ENCODE measurements at places on chromosomes 1 and 21.

GRCh38 chr1:30637183-30637980 is 86.0 kb downstream of the MATN1 start:
- ATAC-seq = peak; percentile 39

- ATAC-seq = no peak
Measured at GRCh38 chr1:183404476-183404875, 13.7 kb downstream of the NMNAT2 start.

GRCh38 chr1:203026666-203027663 is 674 bp downstream of the PPFIA4 start:
- peak; percentile 16 for ATAC-seq

- ATAC-seq = no peak
Measured at GRCh38 chr1:191579019-191579418, 579.2 kb upstream of the RGS18 start.

GRCh38 chr1:200673952-200674823 is 4.5 kb upstream of the DDX59 start:
- no peak for ATAC-seq

DNA sequence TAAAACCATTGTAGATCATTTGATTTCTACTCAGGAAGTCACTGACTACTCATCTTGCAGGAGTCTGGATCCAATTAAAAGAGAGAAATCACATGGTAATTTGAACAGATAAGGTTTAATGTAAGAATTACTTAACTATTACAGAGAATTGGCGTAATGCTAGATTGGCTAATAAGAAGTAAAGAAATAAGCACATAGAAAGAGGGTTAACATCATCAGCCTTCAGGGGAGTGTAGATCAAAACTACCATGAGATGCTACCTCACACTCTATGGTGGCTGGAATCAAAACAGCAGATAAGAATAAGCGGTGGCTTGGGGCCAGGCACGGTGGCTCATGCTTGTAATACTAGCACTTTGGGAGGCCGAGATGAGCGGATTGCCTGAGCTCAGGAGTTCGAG is 11.7 kb downstream of the ST3GAL3 start:
- no peak for ATAC-seq

DNA sequence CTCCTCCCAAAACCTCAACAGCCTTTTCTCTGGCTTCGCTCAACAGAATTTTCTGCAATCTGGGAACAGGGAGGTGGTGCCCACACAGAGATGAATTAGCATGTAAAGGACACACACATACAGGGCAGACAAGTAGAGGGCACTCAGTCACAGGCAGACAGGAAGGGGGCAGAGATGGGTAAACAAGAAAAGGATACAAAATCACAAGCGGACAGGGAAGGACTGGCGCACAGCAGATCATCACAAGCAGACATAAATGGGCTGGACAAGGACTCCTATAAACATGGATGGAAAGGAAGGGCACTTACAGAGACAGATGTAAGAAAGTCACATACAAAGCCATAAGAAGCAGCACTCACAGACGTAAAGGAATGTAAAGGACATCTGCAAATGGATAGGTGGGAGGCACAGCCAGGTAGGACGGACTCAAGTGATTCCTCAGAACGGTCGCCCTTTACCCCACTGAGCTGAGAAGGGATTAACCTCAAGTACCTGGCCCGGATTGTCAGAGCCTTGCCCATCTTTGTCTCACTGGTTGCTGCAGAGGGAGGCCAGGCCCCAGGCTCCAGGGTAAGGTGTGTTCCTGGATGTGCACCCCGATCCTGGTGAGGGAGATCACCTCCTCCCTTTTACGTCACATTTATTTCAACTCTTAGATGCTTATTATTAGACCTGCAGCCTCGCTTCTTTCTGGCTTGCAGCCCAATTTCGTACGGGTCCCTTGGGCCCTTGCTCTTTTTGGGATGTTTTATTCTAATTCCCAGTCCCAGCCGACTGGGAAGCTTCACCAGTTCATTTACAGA is 836 bp upstream of the PRCC start:
- ATAC-seq = peak; percentile 13

GRCh38 chr21:44449473-44450363 is 5.6 kb upstream of the LRRC3 start:
- ATAC-seq = no peak

DNA sequence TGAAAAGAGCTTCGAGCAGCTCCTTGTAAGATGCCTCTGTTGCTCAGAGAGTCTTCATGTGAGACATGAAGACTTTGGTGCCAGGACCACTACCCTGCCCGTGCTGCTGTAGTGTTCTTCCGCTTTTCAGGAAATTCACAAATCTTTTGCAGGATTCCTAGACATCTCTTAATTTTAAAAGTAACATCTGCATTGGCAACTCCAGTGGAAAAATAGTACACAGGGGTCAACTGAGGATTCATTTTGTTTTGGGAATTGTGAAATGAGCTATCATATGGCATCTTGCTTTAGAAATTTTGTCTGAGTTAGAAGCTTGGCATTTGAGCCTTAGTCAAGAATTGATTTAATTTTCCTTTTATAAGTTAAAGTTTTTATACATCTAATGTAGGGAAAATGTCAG is 7.2 kb downstream of the PRDM2 start:
- ATAC-seq = no peak

DNA sequence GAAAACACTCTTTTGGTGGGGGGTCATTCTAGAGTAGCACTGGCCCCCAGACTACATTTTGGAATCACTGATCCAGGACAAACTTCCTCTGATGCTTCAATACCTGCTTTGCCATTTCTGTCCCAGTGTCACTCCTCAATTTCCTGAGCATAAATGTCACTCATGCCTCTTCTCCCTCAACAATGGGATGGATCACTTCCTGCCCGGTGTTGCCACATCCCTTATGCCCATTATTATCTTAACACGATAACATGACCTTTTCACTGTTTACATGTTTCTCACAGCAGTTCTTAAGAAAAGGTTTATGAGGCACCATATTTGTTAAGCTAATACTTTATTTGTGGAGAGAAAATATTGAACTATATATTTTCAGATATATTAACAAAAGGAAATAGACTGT is 3.9 kb upstream of the ITLN1 start:
- no peak for ATAC-seq

DNA sequence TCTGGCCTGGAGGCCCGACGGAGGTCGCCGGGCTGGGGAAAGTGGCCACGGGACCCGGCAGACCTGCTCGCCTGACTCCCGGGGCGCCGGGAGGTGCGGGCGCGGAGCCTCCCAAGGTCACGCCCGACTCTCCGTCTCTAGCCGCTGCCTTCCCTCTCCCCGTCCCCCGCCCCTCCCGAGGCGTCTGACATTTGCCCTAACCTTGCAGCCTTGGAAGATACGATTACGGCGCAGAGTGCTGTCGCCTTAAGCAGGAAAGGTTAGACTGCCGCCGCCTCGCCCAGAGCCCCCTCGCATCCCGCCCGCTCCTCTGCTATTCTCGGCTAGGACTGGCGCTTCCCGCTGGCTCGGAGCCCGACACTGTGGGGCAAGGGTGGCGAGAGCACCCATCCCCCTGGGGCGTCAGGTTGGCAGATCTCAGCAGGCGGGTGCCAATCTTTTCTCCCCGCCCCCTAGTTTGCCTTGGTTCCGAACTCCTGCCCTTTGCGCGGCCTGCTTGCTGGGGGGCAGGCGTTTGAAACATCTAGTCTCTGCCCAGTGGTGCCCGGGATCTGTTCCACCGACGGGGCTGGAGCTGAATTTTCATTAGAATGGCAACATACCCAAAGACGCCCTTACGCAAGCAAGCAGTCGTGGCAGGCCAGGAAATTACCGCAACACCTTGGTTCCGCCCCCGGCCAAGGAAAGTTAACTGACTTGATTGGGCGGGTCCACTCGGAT is 835 bp downstream of the PGM1 start:
- ATAC-seq = peak; percentile 63

- no peak for ATAC-seq
Measured at GRCh38 chr1:169601096-169601881, 15.0 kb upstream of the F5 start.

GRCh38 chr1:10755970-10756521 is 40.4 kb downstream of the CASZ1 start:
- peak; percentile 63 for ATAC-seq

DNA sequence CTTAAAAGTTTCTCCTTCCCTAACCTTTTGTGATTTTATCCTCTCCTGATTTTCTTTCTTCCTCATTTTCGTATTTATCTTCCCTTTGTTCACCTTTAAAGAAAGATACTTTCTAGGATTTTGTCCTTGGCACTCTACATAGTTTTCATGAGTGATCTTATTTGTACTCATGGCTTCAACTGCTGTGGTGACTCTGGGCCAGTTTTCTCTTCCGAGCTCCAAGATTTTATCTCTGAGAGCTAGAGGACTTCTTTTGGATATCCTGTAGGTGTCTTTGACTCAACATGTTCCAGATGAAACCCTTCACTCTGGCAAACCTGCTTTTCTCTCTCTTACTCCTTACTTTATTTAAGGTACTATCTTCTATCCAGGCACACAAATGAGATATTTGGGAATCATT is 53.7 kb upstream of the MACF1 start:
- ATAC-seq = no peak

DNA sequence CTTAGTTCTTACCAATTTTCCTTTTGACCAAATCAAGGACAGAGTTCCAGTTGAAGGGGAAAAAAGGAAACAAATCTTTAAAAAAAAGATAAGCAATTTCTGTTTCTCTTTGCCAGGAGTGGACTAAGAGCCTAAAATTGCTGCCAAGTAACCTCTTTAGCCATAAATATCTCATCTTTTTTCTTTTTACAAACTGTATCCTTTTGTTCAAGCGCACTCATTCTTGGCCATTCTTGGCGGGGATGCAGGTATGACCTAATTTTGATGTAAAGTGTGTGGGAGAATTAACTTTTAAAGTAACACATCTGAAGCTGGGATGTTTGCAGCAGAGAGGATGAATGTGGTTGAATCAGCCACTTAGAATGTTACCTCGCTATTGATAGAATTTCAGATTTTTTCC is 13.4 kb upstream of the KIF1B start:
- no peak for ATAC-seq

DNA sequence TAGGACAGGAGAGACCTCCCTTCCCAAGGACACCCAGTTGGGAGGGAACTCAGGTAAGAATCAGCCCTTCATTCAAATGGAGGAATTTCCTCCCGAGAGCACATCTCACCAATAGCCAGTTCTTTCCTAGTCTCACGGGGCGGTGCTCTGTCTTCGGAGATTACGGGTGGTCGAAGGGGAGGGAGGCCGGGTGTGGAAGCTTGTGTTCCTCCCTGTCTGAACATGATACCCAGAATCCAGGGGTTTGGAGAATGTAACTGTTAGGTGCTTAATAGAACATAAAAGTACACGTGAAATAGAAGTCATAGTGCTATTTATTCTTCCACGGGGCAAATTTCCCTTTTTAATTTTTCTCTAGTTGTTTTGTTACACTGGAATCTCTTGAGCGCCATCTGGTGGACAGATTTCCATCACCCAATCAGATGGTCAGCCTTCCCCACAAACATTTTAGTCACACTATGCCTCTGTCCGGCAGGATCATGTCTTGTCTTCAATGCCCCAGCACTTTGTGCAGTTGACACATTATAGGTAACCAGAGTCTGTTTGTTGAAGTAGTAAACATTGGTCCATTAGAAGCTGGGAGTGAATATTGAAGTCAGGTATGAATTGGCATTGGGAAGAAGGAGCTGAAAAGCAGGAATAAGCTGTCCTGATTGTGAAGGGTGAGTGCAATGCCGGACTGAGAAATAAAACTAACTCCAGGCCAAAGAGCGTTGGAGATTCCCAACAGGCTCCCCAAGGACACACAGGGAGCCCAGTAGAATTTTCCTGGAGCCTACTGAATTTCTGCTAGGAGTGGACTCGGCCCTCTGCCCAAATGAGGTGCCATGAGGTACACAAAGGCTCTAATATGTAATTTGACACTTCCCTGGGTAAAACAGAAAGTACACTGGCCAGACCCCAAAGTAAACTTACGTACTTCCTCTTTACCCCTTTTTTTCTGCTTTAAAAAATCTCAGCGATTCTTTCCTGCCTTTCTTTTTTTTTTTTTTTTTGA is 27.6 kb upstream of the ZNF697 start:
- ATAC-seq = peak; percentile 66

DNA sequence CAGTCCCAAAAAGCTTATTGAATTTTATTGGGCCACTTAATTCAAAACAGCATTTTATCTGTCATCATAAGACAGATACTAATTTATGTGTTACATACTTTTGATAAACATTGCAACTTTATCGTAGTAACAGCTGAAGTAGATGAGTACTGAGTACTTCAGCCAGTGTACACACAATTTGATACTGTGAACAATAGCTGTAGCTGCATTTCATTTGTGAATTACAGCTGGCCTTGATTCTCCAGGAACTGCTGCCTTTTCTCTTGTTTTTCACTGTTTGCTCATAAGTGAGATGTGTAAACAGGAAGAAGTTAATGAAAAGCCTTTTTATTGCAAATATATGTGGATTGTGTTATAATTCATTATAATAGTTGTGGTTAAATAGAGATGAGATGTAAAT is 10.2 kb downstream of the UAP1 start:
- no peak for ATAC-seq

GRCh38 chr1:89954401-89954800 is 40.5 kb upstream of the ZNF326 start:
- no peak for ATAC-seq

DNA sequence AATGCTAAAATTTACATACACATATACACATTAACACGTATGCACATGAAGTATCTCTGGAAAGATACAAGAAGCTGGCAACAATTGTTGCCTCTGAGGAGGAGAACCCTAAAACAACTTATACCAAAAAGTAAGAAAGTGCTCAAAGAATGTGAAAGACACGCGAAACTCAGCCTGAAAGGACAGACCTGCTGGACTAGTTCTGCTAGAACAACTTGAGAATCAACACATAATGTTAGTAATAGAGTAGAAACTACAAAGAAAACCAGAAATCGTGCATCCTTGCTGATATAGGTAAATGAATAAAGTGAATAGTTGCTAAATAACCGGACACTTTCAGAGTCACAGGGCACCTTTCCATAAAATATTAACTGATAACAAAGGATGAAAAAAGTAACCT is 242.5 kb downstream of the RERE start:
- ATAC-seq = no peak

DNA sequence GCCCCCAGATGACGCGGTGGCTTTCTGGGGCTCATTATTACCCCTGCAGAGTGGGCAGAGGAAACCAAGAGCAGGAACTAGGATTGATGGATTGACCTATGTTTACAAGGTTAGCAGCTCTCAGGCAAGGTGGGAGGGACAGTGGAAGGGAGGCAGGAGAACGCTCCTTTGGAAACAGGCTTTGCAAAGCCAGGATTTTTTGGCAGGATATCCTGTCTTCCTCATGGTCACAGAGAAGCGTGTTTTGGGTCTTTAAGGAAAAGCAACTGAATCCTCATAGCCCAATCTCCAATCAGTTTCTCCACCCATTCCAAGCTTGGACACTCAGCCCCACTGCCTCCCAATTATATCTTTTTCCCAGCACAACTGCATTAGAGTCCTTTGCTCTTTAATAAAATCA is 105.6 kb upstream of the SOD1 start:
- no peak for ATAC-seq

DNA sequence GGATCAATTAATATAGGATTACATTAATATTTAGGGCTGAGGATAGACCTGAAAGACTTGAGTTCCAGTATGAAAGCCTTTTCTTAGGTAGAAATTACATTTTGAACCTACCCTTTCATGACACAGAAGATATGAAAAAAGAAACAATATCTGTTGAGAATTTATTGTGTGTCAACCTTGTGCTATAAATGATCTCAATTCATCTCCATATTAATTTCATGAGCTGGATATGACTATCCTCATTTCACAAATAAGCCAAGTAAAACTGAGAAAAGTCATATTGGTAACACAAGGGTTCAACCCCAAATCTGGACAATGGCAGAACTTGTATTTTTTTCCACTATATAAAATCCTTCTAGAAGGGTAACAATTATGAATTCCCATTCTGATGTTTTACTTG is 120.0 kb downstream of the TRIM33 start:
- ATAC-seq = no peak

- ATAC-seq = no peak
Measured at GRCh38 chr1:42130061-42130660, 23.0 kb upstream of the GUCA2B start.
